ENCODE measurements at places on chromosomes 4 and X.

- DNase-seq: no peak
These were observed 7.5 kb downstream of the AMER1 start for GRCh38 chrX:64198036-64198435.

DNA sequence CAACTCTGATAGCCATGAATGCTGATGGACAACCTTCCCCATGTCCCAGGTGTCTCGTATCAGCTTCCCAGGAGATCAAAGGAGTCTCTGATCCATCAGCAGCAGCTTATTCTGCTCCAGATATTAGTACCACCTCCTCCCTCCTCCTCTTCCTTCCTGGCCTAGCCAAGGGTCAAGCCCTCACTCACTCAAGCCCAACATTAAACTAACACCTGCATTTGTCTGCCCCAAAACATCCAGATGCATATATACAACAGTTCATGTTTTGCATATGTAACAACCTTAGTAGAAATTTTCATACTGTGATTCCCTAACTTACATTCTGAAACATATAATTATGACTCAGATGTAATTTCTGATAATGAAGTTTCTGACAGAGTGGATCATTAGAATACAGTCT is 29.9 kb downstream of the BCLAF3 start:
- DNase-seq: no peak

DNA sequence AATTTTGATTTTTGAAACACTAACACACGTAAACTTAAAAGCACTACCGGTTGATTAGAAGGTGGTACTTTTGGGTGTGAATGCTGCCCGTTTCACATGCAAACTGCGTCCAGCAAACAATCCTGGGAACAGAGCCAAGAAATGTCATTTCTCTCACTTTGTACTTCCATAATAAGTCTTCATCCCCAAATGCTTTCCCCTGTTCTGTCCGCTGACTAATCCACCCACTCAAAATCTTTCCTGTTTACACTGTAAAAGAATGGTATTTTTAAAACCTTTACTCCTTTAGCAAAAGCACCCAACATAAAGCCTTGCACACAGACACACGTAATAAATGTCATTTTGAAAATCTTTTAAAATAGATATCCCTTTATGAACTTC is 39.1 kb upstream of the PDLIM5 start:
- no peak for DNase-seq

DNA sequence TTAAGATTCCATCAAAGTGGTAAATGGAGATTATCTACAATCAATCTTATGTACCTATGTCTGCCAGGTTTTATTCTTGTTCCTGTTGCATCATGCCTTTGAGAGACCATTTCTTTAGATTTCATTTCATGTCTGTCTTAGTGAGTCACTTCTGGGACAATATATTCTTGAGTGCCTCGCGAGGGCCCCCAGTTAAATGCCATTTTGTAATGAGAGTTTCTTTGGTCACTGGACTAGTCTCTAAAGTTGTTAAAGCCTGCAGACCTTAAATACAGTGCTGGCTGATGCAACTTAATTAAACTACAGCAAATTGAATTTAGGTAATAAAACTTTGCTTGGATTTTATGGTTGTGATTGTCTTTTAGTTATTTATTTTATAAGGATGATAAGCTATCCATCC is 87.2 kb upstream of the PITX2 start:
- no peak for DNase-seq

DNA sequence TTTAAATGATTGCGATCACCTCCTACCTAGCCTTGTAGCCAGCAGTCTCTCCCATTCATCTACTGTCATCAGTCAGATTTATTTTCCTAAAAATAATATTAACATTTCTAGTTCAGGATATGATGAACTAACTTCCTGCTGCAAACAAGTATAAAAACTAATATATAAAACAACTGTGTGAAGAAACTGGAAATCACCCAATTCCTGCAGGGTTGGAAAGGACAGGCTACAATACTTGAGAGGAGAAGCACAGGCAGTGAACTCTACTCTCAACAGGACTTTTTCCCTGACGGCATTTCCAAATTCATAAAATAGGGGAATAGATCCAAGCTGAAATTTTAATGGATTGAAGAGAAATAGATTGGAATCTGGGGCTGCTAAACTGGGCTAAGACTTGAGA is 14.2 kb upstream of the BBS12 start:
- no peak for DNase-seq

- DNase-seq: peak; percentile 81
These were observed 177.4 kb downstream of the SH3KBP1 start for GRCh38 chrX:19709812-19710518.

GRCh38 chr4:117063961-117064696 is 21.2 kb downstream of the TRAM1L1 start:
- DNase-seq: no peak

GRCh38 chrX:9420275-9421265 is 44.3 kb upstream of the TBL1X start:
- no peak for DNase-seq

- DNase-seq: no peak
These were observed 123.4 kb upstream of the PACRGL start for GRCh38 chr4:20576861-20577260.

DNA sequence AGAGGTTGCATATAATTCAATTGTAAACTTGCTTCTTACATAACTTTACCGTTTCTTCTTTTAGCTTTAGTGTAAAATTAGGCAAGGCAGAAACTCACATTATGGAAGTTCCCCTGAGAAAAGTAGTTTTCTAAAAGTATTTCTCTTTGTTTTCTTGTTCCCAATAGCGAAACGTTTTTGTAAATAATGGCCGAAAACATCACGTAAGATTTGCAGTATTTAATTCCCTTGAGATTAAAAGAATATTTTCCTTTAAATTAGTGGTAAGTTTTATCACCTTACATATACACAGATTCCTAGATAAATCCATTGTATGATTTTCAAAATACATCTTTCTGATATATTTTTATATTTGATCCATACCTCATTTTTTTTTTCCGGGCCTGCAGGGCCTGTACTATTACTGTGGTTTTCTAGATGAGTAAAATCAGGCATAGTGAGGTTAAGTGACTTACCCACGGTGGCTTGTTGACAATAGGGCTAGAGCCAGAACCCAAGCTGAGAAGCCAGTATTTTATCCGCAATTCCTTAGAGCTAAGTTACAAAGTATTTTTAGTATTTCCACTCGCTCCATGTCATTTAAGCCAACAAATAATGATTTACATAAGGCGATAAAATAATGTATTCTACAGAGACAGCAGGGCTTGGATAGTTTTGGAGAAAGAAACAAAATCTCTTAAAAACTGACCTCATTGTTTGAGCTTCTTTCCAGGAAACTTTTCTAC is 82.2 kb upstream of the VEGFC start:
- peak; percentile 46 for DNase-seq

DNA sequence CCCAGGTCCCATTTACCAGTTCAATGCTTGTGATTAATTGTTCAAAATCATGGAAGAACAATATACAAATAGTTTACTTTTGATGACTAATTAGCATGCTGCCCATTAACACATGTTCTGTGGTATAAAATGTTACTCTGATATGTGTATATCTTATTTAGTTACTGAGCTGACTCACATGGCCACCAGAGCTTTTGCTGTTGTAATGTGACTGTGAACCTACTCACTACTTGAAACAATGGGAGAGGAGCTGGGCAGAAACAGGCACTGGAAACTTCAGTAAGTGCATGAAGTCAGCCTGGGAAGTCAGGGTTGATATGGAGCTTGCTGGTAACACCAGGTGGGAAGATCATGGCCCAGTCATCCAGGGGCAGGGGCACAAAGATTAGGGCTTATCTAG is 72.7 kb upstream of the MAD2L1 start:
- no peak for DNase-seq

DNA sequence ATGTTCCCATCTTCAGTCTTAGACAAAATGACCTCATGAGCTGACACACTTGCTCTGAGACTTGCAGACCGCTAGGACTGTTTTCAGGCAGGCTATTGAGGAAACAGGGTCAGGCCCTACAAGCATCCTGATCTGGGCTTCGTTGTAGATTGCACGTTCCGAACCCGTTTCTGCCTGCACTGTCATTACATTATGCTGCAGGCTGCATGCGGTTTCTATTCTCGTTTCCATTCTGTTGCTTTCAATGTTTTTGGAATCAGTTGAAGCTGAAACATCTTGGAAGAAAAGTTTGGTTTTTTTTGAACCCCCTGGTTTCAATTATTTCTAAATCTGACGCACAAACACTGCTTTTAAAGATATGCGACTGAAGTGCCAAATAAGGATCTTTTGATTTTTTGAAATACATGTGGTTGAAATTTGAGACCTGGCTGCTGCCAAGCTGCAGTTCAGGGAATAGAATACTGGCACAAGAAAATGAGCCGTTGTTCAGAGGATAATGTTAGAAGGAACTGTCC is 716.1 kb upstream of the INTU start:
- DNase-seq: peak; percentile 87

DNA sequence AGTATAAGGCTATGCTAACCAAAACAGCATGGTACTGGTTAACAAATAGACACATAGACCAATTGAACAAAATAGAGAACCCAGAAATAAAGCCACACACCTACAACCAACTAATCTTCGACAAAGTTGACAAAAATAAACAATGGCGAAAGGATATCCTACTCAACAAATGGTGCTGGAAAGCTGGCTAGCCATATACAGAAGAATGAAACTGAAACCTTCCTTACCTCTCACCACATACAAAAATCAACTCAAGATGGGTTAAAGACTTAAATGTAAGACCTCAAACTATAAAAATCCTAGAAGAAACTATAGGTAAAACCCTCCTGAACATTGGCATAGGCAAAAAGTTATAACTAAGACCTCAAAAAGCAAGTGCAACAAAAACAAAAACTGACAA is 47.2 kb downstream of the RAB28 start:
- no peak for DNase-seq

DNA sequence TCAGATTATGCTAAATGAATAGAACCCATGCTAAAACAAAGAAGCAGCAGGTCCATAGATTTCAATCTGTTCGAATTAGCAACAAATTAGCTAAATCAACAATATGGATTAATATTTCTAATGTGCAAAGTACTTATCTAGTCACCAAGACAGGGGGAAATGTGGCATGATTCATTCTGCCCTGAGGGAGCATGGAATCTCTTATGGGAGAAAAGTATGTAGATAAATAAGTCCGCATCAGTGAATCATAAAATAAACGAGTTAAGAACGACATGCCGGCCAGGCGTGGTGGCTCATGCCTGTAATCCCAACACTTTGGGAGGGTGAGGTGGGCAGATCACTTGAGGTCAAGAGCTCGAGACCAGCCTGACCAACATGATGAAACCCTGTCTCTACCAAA is 102.1 kb downstream of the ANOS1 start:
- no peak for DNase-seq

DNA sequence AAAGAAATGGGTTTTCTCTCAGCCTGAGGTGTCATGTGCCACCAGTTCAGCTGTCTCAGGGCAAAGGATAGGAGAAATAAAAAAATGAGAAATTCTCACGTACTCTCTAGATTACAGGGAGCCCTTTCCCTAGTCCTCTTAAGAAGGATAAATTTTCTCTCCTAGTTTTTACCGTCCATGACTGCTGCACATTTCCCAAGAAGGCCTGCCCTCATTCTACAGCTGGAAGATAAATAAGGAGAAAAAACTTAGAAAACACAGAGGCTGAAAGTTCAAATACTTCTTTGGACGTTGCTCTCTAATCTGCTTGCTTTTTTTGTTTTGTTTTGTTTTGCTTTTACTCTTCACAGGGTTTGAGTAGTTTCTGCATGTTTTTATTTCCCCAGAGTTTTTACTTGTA is 211.9 kb downstream of the DCAF12L2 start:
- DNase-seq: no peak

- no peak for DNase-seq
These were observed 15.4 kb downstream of the SORCS2 start for GRCh38 chr4:7207628-7208231.

DNA sequence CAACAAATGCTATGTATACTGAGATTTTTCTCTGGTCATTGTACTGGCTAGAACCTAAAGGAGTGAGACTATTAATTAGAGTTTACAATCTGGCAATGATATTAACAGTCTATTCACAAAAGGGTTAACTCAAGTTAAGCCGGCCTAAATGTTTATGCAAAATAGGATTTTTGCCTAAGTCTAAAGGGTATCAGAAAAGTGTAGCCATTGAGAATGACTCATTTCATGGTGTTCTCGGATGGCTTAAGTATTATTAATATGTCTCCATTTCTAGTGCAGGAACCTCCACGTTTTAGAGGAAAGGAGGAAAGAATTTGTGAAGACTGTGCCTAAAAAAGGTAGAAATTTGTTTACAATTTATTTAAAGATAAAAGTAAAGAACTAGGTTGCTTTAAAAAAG is 29.8 kb downstream of the DYNLT3 start:
- DNase-seq: no peak

DNA sequence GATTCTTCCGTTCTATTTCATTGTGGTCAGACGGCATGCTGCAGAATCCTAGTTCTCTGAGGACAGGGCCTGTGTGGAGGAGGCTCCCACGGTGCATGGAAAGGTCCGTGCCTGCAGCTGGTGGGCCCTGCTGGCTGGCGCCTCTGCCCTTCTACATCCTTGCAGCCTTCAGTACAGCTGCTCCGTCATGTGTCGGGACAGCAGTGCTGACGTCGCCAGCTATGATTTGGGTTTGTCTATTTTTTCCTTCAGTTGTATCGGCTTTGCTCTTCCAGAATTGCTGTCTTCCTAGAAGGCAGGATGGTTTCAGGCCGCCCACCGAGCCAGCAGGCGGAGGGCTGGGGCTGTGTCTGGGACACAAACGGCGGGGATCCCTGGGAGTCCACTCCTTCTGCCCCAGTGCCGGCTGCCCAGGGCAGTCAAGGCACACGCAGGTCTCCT is 32.1 kb upstream of the CPLX1 start:
- DNase-seq: no peak

GRCh38 chrX:69389101-69389501 is 115.0 kb upstream of the NALF2 start:
- DNase-seq: no peak

DNA sequence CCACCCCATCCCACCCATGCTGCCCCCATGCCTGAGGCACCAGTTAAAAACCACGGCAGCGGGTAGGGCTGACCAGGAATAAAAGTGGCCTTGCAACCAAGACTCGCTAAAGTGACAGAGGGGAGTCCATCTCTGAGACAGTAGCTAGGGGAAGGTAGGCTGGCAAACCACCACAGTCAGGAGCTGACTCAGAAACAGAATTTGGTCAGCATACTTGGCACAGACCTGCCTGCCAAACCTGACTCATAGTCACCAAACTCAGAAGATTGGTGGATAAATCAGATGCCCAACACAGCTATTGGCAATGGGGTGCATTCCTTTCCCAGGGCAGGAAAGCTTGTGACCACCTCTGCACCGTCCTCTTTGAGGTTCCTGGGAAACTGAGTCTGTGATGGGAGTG is 193.8 kb downstream of the BCOR start:
- DNase-seq: peak; percentile 30

DNA sequence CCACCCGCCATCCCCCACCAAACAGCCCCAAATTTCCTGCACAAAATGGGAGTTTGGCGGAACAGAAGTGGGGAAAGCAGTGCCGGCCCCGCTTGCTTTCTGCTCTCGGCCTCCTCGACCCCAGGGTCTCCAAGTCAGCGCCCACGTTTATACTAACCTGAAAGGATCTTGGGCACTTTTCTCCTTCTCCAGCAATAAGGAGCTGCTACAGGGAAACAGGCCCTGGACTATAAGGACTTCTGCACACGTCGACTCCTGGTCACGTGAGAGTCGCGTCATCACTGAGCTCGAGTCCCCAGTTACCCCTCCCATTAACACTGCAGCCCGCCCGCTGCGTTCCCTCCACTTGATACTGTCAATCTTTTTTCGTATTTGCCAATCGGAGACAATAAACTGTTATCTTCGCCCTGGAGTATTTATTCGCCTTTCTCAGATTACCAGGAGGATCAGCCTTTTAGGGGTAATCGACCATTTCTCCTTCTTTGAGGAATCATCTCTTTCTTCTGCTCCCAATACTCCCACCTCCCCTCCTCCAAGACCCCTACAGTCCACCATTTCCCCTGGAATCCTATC is at the start of gene TCEAL8:
Gene TCEAL8, minus strand, starts transcription at position 235 of the 573 bp plus-strand sequence. CDS start 1,176 bp downstream, outside the sequence.
- DNase-seq: peak; percentile 64

- no peak for DNase-seq
These were observed 120.2 kb upstream of the GK2 start for GRCh38 chr4:79528241-79528706.
